Motor neuron (in vitro differentiated cells): ENCODE measurements at places on chromosomes 16 and 17.

- no peak for ATAC-seq
These were observed 5.5 kb upstream of the RDM1 start for GRCh38 chr17:35936063-35936462.

DNA sequence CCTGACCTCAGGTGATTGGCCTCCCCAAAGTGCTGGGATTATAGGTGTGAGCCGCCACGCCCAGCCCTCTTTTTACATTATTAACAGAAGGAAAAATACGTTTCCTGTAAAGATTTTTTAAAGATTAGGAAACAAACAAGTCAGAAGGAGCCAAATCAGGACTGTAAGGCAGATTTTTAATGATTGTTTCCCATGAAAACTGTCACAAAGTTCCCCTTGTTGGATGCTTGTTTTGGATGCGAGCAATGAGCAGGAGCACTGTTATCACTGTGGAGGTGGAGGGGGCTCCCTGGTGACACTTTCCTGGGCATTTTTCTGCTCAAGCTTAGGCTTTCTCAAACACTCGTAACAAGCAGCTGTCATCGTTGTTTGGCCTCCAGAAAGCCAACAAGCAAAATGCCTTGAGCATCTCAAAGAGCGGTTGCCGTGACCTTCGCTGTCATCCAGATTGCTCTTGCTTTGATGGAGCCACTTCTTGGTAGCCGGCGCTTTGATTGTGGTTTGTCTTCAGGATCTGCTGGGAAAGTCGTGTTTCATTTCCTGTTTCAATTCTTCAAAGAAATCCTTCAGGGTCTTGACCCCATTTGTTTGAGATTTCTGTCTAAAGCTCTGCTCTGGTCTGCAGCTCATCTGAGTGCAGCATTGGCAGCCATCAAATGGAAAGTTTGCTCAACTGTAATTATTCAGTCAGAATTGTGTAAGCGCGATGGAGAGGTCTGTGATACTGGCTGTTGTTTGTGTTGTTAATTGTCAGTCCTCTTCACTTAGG lies 128.7 kb downstream of the RPTOR start:
- no peak for ATAC-seq

GRCh38 chr17:18326039-18326438 lies 10.9 kb downstream of the SMCR8 start:
- ATAC-seq = no peak

GRCh38 chr17:73495641-73496040 lies 148.6 kb downstream of the SDK2 start:
- ATAC-seq = no peak

DNA sequence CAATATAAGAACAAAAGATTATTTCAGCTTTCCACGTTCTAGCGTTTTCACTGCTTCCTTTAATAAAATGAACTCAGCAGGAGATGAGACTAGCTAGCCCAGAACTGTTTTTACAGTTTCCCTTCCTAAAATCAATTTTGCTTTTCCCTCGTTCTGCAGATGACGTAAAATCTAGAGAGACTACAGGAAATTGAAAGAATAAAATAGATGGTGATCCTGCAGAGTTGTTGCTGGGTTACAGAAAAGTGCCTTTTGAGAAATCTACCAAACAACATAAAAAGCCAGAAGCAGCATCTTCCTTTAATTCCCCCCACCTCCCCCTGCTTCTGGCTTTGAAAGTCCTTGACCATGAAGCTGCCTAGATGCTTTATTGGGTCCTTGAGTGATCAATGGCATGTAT lies 96.8 kb upstream of the CLEC3A start:
- no peak for ATAC-seq

DNA sequence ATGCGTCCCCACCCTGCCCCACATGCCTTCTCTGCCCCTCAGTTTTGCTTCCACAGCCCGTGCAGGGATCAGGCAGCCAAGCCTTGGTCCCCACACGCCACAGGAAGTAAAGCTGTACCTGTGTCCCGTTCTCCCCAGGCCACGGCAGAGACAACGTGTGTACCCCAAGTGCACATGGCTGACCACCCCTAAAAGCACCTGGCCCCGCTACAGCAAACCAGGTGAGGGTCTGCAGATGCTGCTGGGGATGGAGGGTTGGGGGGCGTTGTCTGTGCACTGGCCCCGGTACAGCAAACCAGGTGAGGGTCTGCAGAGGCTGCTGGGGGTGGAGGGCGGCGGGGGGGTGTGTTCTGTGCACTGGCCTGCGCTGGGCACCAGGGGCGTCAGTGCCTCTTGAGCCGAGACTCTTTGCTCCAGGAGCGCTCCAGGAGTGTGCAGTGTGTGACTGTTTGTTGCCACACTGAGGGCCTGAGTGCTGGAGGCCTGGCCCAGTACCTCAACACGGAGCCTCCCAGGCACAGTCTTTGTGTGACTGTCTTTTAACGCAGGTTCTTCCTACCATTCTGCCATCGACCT lies 18.8 kb downstream of the TCF25 start:
- peak; percentile 18 for ATAC-seq

GRCh38 chr16:85995541-85996423 lies 96.8 kb downstream of the IRF8 start:
- no peak for ATAC-seq
